ENCODE measurements at places on chromosomes 4 and X.

GRCh38 chrX:25534091-25534490 is 518.3 kb upstream of the ARX start:
- no peak overlapping the region for H3K4me3 ChIP-seq
- H3K27ac ChIP-seq = no peak overlapping the region
- no peaks in the 10 kb centered on the region for H3K4me1 ChIP-seq
- DNase-seq = no peak

GRCh38 chrX:115017455-115017854 is at the start of gene IL13RA2:
Gene IL13RA2, minus strand, starts transcription at chrX:115017616. Its CDS starts 347 bp downstream, at chrX:115017269.
- H3K27me3 ChIP-seq = no peaks in the 10 kb centered on the region
- H3K4me1 ChIP-seq = peaks cover 20% of the 10 kb centered on the region
- peak within 1 kb of the TSS; percentile 12 for H3K27ac ChIP-seq
- no peaks in the 10 kb centered on the region for H3K36me3 ChIP-seq

GRCh38 chrX:31508338-31508737 is 436.5 kb upstream of the FTHL17 start:
- no peak overlapping the region for H3K27ac ChIP-seq
- no peak for DNase-seq
- H3K4me3 ChIP-seq = no peak overlapping the region
- no peaks in the 10 kb centered on the region for H3K4me1 ChIP-seq

- no peak overlapping the region for H3K4me3 ChIP-seq
- no peaks in the 10 kb centered on the region for H3K4me1 ChIP-seq
- no peak overlapping the region for H3K27ac ChIP-seq
- no peaks in the 10 kb centered on the region for H3K36me3 ChIP-seq
- no peaks in the 10 kb centered on the region for H3K27me3 ChIP-seq
- no peak for DNase-seq
Observed at GRCh38 chrX:130529531-130529930, 127.7 kb downstream of the RBMX2 start.

GRCh38 chr4:172721659-172722058 is 447.0 kb upstream of the GALNT7 start:
- H3K27ac ChIP-seq = no peak overlapping the region
- no peak overlapping the region for H3K4me3 ChIP-seq
- no peak for DNase-seq
- no peaks in the 10 kb centered on the region for H3K36me3 ChIP-seq
- H3K27me3 ChIP-seq = no peaks in the 10 kb centered on the region

Data from RWPE2 (cell line).